ENCODE measurements at places on chromosomes 11 and 22. TPM values are rescaled to one million over a fixed set of nuclear protein-coding genes. Genes with fewer than 3 reads are reported as not detected.

GRCh38 chr22:45067731-45068130 is 57.9 kb upstream of the PHF21B start:
- no peak for DNase-seq

- no peak for DNase-seq
These were observed 19.9 kb downstream of the TEAD1 start for GRCh38 chr11:12694183-12694531.

GRCh38 chr22:28835630-28836189 is 35.3 kb upstream of the XBP1 start:
- DNase-seq, result no peak

- no peak for DNase-seq
These were observed 23.7 kb downstream of the PDHX start for GRCh38 chr11:34940026-34940677.

- no peak for DNase-seq
These were observed 164.6 kb downstream of the ARHGAP42 start for GRCh38 chr11:100851584-100852152.

LRRC56 gene
- 0.38 TPM for total RNA-seq

DDX25 gene
- not detected for total RNA-seq

SCN4B gene
- total RNA-seq, result 17.0 TPM
